ENCODE measurements at places on chromosomes 3 and 15.

- DNase-seq, result no peak
These were observed 94.1 kb downstream of the PEX5L start for GRCh38 chr3:179942553-179943075.

GRCh38 chr15:83268147-83268546 is 16.3 kb downstream of the BNC1 start:
- DNase-seq, result no peak

GRCh38 chr3:25088284-25088683 is 339.8 kb upstream of the RARB start:
- DNase-seq, result no peak

DNA sequence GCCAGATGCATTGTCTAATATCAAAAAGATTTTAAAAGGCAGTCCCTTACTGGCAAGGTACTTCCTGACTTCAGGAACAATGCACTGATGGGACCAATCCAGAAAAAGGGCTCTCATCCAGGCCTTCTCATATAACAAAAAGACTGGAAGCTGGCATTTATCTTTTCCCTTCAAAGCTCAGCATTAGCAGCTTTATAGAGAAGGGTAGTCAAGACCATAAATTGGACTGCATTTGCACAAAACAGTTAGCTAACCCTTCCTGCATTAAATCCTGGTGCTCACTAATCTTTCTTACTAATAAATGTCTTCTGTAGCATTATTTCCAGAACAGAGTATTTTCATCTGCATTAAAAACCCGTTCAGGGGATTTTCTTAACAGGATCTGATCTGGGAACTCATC is 46.0 kb upstream of the NEK10 start:
- DNase-seq, result no peak

GRCh38 chr15:98949624-98950023 is 58.0 kb downstream of the PGPEP1L start:
- DNase-seq, result no peak

- no peak for DNase-seq
These were observed 234.4 kb upstream of the TPRG1 start for GRCh38 chr3:188937389-188937788.

DNA sequence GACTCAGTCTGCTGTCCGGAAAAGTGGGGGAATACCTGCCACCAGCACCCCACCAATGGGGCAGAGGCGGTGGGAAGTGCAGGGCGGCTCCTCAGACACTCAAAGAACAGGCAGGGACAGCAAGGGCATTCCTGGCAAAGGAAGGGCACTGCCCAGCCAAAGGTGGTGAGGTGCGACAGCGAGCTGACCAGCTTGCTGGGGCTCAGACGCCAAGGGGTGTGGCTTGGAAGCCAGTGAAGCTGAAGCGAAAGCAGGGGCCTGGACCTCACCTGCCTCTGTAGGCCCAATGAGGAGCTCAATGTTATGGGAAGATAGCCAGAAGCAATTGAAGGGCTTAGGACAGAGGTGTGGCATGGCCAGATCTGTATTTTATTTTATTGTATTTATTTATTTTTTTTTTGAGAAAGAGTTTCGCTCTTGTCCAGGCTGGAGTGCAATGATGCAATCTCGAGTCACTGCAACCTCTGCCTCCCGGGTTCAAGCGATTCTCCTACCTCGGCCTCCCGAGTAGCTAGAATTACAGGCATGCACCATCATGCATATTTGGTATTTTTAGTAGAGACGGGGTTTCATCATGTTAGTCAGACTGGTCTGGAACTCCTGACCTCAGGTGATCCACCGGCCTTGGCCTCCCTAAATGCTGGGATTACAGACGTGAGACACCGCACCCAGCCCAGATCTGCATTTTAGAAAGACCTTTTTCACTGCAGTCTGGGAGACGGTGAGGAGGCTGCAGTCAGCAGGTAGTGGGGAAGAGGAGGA is 4.4 kb upstream of the LMAN1L start:
- DNase-seq, result no peak

- DNase-seq, result no peak
These were observed 120.3 kb downstream of the RAP2B start for GRCh38 chr3:153282355-153282754.

DNA sequence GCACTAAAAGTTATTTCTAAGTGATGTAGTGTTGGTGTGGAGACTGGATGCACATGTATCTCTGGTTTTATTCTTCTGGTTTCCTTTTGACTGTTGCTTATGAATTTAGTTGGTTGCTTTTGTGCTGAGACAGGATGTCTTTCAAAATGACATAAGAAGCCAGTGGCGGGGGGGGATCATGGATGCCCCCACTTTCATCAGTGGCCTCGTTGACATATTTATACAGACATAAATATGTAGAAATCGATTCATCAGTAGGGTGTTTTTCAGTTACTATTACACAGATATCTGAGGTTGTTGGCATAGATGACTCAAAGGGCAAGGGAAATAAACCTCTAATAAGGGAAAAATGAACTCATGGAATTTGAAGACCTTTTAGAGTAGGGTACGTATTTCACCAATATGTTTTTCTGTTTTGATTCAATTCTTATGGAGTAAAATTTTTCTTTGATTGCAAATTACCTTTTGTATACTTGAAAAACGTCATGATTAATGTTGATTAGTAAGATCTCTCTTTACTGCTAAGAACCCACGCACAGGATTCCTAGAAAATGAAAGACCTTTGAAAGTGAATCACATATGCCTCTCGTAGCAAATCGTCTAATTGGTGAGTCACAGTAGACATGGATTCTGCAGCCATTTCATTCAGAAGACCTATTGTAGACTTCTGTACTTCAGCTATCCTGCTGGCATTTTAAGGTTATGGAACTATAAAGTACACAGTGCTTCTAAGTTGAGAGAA is 97.4 kb upstream of the RBMS3 start:
- DNase-seq, result peak; percentile 54

- DNase-seq, result no peak
These were observed 353.3 kb downstream of the LPP start for GRCh38 chr3:188507244-188507720.

DNA sequence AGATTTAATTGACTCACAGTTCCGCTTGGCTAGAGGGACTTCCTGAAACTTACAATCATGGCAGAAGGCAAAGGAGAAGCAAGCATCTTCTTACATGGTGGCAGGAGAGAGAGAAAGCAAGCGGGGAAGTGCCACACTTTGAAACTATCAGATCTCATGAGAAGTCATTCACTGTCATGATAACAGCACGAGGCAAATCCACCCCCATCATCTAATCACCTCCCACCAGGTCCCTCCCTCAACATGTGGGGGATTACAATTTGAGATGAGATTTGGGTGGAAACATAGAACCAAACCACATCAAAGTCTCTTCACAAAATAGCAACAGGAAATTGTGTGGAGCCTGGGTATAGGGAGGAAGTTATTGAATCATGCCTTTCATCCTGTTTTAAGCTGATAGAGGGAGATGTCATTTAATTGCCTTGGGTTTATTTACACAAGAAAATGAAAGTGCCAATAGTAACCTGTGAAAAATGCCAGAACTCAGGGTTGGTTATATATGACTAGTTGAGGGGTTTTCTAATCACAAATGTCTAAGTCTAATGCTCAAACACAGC is 624.8 kb upstream of the LMCD1 start:
- DNase-seq, result peak; percentile 41

- no peak for DNase-seq
These were observed 316.4 kb downstream of the SOX2 start for GRCh38 chr3:182028081-182028480.

GRCh38 chr3:852033-852432 is 240.8 kb upstream of the CNTN6 start:
- DNase-seq, result no peak

DNA sequence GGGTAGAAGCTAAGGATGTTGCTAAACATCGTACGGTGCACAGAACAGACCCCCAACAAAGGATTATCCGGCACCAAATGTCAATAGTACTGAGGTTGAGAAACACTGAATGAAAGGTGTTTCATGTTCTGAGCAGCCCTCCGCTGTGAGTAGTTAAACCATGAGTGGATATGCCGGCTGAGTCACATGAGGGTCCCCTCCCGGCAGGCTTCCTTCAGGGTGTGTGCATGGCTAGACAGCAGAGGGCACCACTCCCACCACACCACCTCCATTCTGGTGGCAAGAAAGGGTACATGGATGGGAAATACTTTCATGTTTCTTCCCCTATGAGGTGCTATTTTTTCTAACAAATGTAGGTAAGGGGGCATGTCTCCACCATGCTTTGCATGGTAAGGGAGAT is 128.3 kb upstream of the SEMA6D start:
- no peak for DNase-seq

- no peak for DNase-seq
These were observed 159.3 kb downstream of the IL1RAP start for GRCh38 chr3:190673148-190673547.

- no peak for DNase-seq
These were observed 32.6 kb downstream of the MAGEF1 start for GRCh38 chr3:184679056-184679816.

DNA sequence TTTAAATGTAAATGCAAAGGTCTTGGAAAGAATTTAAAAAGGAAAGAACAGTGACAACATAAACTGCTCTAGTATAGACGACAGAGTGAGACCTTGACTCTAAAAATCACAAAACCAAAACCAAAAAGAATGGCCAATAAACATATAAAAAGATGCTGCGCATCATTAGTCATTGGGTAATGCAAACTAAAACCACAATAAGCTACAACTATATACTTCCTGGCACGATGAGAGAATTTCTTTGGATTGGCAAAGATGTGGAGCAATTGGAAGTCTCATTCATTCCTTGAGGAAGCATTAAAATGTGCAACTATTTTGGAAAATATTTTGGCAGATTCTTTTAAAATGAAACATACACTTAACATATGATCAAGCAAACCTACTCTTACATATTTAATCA is 98.7 kb upstream of the ZPLD1 start:
- DNase-seq, result no peak

DNA sequence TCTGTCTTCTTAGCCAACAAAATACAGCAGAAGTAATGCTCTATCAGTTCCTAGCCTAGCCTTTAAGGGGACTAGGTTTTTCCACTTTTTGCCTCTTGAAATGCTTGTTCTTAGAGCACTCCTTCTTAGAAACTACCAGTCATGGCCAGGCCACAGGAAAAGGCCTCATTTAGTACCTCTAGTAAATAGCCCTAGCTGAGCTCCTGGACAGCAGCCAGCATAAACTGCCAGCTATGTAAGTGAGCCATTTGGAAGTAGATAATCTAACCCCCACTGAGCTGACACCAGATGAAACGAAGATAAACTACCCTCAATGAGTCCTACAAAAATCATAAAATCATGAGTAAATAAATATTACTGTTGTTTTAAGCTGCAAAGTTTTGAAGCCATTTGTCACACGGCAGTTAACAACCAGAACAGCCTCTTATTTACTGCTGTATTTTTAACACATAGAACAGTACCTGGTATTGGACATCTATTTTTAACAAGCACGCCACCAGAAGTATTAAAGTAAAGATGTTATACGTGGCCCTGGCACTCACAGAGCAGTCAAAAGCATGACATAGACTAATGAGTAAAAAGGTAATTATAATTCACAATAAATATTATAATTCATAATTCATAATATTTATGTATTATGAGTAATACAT is 12.0 kb downstream of the TBC1D5 start:
- no peak for DNase-seq

GRCh38 chr15:82018201-82018600 is 27.6 kb downstream of the MEX3B start:
- DNase-seq, result no peak

DNA sequence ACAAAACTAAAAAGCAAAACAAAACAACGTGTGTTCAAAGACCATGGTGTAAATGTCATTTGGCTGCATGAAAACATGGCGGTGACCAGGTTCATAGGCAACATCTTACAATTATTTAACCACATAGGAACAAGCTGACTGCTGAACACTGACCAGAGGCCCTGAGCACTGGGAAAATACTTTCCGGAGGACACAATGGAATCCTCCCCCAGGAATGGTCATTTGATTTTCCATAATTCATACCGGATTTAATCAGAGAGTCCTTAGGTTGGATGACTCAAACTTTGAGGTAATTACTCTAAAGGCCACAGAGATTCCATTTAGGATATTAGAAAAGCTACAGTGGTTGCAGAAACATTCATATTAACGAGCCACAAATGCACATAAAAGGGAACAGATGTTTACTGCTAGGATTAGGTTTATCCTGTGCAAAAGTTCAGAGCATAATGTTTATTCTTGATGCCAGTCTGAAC is 254.7 kb downstream of the NR1D2 start:
- DNase-seq, result no peak

GRCh38 chr3:66092175-66092995 is 53.7 kb upstream of the MAGI1 start:
- no peak for DNase-seq

- no peak for DNase-seq
These were observed 146.3 kb upstream of the SOX2 start for GRCh38 chr3:181565416-181565815.

GRCh38 chr3:127800508-127800907 is 21.8 kb downstream of the MGLL start:
- DNase-seq, result no peak

DNA sequence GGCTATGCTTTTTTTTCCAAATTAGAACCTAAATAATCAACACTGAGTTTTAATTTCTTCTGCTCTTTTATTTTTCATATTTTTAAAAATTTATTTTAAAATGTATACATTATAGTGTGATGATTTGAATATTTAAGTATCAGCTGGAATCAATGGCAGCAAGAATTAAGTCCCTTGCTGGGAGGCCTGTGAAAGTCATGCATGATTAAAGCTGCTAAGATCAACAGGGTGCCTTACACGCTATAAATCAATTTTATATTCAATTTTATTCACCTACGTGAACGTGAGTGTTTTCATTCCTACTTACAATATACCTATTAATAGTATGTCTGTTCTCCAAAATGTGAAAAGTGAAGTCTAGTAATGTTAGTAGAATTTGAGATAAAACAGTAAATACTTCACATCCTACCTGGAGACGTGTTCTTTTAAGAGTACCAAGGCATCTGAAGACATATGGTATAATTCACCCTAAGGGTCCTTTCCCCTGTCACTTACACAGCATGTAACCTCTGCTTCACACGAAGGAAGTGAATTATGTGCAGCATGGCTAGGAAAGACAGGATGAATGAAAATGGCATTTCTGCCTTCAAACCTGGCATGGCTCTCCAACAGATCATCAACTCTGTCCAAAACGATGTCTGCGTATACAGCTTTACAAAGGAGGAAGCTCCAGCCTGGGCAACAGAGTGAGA is 640.4 kb upstream of the ROBO1 start:
- DNase-seq, result no peak

DNA sequence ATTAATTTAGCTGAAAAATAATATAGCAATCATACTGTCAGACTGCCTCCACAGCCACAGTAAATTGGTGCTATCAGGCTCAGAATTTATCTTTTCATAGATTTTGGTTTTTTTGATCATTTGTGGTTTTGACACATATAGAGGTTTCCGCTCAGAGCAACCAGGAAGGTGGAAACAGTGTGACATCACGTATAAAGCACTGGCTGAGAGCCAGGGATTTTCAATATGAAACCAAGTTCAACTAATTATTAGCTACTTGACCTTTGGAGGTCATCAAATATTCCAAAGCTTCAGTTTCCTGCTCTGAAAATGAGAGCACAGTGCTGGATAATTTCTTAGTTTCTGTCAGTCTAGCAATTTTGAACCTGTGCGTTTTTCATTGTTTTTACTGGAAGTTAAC is 433.8 kb upstream of the SUCLG2 start:
- DNase-seq, result peak; percentile 24

GRCh38 chr3:99899603-99900002 is 81.9 kb downstream of the CMSS1 start:
- no peak for DNase-seq
